ENCODE measurements at places on chromosomes 12 and 14. TPM values are rescaled to one million over a fixed set of nuclear protein-coding genes. Genes with fewer than 3 reads are reported as not detected.

PPP2R5C gene
- 110 TPM for total RNA-seq

KCNH3 gene
- 0.53 TPM for total RNA-seq

PTGDR gene
- not detected for total RNA-seq

FGD6 gene
- total RNA-seq = 55.6 TPM

CDKN3 gene
- 38.1 TPM for total RNA-seq

AHNAK2 gene
- total RNA-seq = 110 TPM

TMEM132C gene
- total RNA-seq = not detected

MGST1 gene
- 147 TPM for total RNA-seq

Data from mammary epithelial cell (primary cell).